SJCRH30 (cell line): ENCODE measurements at places on chromosomes 16 and 17.

- no peak for DNase-seq
These were observed 132.6 kb downstream of the ZNF423 start for GRCh38 chr16:49723310-49723709.

DNA sequence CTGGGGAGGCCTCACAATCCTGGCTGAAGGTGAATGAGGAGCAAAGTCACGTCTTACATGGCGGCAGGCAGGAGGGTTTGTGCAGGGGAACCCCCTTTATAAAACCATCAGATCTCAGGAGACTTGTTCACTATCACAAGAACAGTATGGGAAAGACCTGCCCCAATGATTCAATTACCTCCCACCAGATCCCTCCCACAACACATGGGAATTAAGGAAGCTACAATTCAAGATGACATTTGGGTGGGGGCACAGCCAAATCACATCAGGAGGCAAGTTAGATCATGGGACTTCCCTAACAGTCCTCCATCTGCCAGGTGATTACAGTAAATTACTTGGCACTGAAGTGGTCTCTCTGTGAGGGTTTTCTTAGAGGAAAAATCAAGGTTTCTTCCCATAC is 5.3 kb downstream of the TMEM114 start:
- no peak for DNase-seq

- no peak for DNase-seq
These were observed 426.7 kb upstream of the CDH8 start for GRCh38 chr16:62462971-62463370.

DNA sequence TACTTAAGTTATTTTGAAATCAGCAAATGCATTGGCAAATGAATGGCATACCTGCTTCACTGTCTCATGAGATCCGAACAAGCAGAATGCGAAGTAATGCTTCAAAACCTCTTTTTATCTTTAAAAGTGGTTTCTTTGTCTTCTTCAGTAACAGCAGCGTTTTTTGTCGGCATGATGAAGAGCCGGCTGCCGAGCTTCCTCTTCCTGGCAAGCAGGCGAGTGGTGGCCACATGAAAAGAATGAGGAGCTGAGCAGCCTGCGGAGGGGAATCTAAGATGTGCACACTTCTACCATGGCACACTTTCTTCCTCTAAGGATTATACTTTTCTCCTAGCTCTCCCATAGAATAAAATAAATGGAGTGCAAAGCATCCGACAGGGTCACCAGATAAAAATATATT is 42.4 kb upstream of the AKTIP start:
- DNase-seq = no peak

- DNase-seq = no peak
These were observed 299.2 kb upstream of the MAF start for GRCh38 chr16:79899716-79900115.

GRCh38 chr16:81676066-81676882 is 102.8 kb upstream of the PLCG2 start:
- DNase-seq = no peak

GRCh38 chr17:79036596-79036995 is 12.6 kb downstream of the C1QTNF1 start:
- no peak for DNase-seq

- DNase-seq = no peak
These were observed 12.3 kb downstream of the XYLT2 start for GRCh38 chr17:50358177-50358576.

- DNase-seq = peak; percentile 68
These were observed 23.3 kb downstream of the TBCD start for GRCh38 chr17:82775001-82775823.

DNA sequence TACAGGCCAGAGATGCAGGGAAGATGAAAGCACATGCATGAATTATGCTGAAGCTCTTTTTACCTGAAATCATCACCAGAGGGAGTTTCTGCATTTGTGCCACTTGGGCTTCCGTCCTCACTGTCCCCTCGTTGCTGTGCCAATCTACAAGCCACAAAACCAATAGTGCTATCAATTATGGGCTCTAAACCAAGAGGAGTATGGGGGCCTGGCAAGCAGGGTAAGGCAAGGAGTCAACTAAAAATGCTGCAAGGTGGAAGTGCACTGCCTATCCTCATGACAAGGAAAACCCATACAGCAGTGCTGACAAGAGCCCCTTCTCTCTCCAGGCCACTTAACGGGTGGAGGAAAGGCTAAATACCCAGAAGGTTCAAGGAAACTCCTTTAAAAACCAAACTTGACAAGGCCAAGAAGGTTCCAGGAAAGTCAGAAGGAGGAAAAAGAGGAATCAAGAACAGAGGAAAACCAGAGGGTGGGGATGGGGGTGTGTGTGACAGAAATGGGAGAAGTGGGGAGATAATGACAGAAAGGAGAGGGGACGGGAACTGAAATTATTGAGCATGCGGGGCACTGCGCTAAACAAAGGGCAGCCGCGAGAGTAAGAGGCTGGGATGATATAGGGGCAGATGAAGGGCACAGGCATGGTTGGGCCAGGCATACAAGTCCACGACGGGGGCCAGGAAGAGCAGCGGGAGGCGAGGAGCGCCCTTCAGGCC is 674 bp downstream of the C17orf75 start:
- no peak for DNase-seq

DNA sequence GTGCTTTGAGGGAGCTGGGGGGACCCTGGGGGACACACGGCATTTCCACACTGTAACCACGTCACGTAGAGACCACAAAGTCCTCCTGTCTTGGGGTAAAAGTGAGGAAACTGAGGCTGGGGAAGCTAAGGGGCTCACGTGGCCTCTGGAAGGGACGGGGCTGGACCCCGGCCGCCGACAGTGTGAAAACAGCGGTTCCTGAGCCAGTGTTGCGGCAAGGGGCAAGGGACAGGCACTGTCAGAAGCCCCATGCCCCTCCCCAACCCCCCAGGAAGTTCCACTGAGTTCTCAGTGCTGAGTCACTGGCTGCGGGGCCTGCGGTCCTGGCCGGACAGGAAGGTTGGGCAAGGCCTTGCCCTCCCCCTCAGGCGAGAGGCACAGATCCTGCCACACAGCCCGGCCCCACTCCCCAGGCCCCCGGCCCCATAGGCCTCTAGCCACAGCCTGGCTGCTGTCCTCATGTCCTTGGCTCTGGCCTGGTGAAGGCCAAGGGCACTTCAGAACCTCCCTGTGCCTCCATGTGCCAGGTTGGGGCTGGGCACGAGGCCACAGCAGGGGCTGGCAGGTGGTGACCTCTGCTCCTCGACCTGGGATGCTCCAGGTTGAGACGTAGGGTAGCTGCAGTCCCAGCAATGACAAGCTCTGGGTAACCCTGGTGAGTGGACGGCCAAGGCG is 5.0 kb upstream of the CCDC57 start:
- peak; percentile 71 for DNase-seq

GRCh38 chr16:28064706-28065249 is 1.3 kb upstream of the GSG1L start:
- no peak for DNase-seq

DNA sequence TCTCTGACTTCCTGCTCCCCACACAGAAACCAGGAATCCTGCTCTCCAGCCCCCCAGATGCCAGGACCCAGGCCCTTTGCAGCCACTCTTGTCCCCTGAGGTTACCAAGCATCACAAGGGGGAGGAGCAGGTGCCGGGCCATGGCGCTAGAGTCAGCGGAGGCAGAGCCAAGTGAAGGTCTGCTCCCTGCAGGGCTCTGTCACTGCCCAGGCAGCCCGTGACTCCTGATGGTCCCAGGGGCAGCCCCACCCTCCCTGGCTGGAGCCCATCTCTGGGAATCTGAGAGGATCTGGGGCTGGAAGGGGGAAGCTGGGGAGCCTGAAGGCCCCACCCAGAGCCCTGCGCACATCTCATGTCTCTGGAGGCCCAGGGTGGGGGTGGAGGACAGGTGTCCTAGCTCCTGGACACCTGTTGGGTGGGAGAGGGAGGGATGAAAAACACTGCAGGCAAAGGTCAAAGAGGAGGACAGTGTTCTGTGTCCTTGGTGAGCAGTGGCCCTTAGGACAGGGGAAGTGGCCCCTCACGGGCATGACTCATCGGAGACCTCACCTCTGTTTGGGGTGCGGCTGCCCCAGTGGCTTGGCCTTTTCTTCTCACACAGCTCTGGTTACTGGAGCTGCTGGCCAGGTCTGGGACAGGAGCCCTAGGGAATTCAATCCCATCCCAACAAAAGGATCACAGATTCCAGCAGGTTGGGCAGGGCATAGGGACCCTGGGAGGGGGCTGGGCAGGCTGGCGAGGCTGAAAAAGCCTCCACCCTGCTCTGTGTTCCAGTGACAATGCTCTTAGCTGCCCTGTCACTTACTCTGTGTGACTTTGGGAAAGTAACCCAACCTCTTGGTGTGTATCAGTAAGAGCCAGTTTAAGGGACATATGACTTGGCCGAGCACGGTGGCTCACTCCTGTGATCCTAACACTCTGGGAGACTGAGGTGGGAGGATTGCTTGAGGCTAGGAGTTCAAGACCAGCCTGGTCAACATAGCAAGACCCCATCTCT is at the start of gene PRSS36:
Gene PRSS36 (minus strand): TSS at position 173 of the 997 bp plus-strand sequence. CDS start 31 bp downstream, at position 142.
- DNase-seq = no peak

GRCh38 chr16:57800200-57801097 is 1.8 kb downstream of the KIFC3 start:
- no peak for DNase-seq

GRCh38 chr17:79192503-79193351 is 118.1 kb downstream of the ENGASE start:
- peak; percentile 82 for DNase-seq

GRCh38 chr16:88484505-88485365 is 31.7 kb downstream of the ZFPM1 start:
- DNase-seq = no peak

DNA sequence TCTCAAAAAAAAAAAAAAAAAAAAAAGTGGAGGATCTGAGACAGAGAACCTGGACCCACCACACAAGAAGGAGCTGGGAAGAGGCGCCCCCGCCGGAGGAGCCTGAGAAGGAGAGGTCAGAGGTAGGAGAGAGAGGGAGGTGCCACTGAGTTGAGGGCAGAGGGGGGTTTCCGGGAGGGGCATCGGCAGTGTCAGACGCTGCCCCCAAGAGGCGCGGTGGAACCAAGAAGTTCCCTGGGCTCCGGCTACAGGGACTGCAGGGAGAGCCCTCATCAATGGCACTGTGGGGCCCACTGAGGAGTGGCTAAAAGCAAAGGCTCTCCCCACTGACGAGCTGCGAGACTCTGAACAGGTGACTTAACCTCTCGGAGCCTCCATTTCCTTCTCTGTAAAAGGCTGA is 4.2 kb downstream of the CCDC42 start:
- DNase-seq = no peak

DNA sequence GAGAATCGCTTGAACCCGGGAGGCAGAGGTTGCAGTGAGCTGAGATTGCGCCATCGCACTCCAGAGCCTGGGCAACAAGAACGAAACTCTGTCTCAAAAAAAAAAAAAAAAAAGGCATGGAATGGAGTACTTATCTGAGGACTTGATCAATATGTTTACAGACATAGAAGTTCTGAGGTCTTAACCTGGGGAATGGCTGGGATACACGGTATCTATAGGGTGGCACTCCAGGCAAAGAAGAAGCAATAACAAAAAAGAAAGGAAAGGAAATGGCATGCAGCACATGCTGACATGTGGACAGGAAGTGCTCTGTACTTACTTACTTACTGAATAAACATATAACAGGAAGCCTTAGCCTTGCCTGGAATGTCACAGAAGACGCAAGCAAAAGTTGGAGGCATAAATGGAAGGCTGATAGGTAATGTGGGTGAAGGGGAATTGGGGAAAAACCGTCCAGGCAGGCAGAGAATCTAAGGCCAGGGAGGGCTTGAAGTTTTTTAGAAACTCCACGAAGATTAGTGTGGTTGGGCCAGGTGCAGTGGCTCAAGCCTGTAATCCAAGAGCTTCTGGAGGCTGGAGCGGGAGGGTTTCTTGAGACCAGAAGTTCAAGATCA is 10.1 kb upstream of the SPOP start:
- DNase-seq = peak; percentile 41

DNA sequence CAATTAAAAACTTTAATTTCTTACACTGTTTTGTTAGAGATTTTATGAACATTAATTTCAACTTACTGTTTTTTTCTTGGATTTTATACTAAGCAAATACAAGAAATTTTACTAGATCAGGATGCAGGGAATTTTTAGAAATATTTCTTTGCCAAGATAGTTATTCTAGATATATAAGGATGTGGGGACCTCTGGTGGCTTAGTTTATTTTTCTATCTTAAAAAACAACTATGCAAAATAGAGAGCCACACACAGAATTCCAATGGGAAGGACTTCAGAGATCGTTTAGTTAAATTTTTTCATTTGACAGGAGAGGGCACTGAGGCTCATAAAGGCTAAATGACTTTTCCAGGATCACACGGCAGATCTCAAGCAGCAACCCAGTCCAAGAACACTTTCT is 23.0 kb upstream of the CAPNS2 start:
- DNase-seq = peak; percentile 62

DNA sequence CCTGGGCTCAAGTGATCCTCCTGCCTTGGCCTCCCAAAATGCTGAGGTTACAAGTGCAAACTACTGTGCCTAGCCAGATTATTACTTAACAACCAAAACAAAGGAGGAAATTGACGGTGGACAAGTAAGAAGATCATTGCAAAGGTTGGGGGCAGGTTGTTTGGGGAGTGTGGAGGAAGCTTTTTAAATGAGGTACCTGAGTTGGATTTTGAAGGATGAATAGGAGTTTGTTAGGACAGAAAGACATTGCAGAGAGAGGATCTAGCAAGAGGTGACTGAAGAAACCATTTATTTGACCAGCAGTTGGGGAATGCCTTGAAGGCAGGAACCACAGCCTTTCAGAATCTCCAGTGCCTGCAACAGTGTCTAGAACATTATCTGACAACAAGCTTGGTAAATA is 51.3 kb downstream of the ABCC1 start:
- no peak for DNase-seq

- peak; percentile 40 for DNase-seq
These were observed 138.4 kb downstream of the PRKCB start for GRCh38 chr16:23974223-23974622.

GRCh38 chr17:14149751-14150150 is 80.4 kb downstream of the COX10 start:
- DNase-seq = no peak

- DNase-seq = no peak
These were observed 681 bp downstream of the USP43 start for GRCh38 chr17:9645851-9646545.

- no peak for DNase-seq
These were observed 127.7 kb downstream of the NTN1 start for GRCh38 chr17:9148905-9149525.

DNA sequence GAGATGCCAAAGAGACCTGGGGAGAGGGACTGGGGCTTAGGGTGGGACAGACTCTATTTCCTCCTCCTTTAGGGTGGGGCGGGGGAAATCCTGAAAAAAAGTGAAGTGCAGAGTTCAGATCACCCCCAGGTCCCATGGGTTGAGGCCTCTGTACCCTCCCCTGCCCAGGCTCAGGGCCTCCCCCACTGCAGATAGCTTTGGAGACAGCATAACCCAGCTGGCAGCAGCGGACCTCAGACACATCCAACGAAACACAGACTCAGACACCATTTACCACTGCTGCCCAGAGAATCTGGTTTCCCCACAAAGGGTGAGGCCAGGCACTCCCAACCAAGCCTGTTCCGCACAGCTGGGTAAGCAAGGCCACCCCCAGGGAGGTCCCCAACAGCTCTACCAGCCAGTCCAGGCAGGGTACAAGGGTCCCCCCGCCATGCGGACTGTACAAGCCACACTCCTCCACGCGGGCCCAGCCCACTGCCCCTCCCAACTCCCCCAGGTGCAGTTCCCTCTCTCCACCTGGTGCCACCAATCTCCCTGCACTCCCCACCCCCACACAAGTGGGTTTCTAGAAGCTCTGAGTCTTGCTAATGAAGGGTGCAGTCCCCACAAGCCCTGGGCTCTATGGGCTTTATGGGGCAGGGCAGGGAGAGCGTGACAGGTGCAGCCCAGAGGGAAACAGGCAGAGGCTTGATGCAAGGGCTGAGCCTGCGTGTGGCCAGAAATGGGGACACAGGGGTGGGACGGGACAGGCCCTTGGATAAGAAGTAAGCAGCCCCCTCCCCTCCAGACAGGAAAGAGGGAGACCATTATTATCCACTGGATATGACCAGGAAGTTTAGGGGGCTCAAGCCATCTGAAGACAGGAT is 8.9 kb downstream of the RHBDF2 start:
- DNase-seq = peak; percentile 77
